Cardiac atrium fibroblast (primary cell): ENCODE measurements at places on chromosomes 4 and X. TPM values are rescaled to one million over a fixed set of nuclear protein-coding genes. Genes with fewer than 3 reads are reported as not detected.

The SSX2B gene
- not detected in 2 replicates for total RNA-seq

The PDCL2 gene
- not detected in 2 replicates for total RNA-seq

The TRIM60 gene
- total RNA-seq = not detected in 2 replicates

The NUP62CL gene
- total RNA-seq = not detected in 2 replicates

The ACSL1 gene
- total RNA-seq = 22.0 and 29.5 TPM in 2 replicates

The GLRB gene
- 1.5 and 2.0 TPM in 2 replicates for total RNA-seq

The MAGED4 gene
- total RNA-seq = 19.8 and 133 TPM in 2 replicates

The CLCN5 gene
- total RNA-seq = 8.5 and 9.9 TPM in 2 replicates

The IQCM gene
- total RNA-seq = not detected in 2 replicates

The PDGFC gene
- total RNA-seq = 22.2 and 24.7 TPM in 2 replicates

The L1CAM gene
- 2.9 and 8.6 TPM in 2 replicates for total RNA-seq

The CTAG1B gene
- not detected in 2 replicates for total RNA-seq

The AKAP4 gene
- not detected in 2 replicates for total RNA-seq

The WDR19 gene
- 12.8 and 19.9 TPM in 2 replicates for total RNA-seq

The GABRE gene
- 5.2 and 28.0 TPM in 2 replicates for total RNA-seq

The C4orf50 gene
- not detected in 2 replicates for total RNA-seq

The H2BW2 gene
- not detected in 2 replicates for total RNA-seq

The DYNLT3 gene
- total RNA-seq = 39.5 and 43.9 TPM in 2 replicates

The GAGE1 gene
- not detected in 2 replicates for total RNA-seq

The FAM53A gene
- total RNA-seq = 2.0 and 16.4 TPM in 2 replicates

The CSAG3 gene
- total RNA-seq = not detected in 2 replicates

The PCDH10 gene
- 0.90 and 3.6 TPM in 2 replicates for total RNA-seq

The RAB41 gene
- total RNA-seq = not detected in 2 replicates

The ART3 gene
- total RNA-seq = not detected in 2 replicates

The ARHGAP24 gene
- total RNA-seq = 41.2 and 42.4 TPM in 2 replicates

The RNF175 gene
- total RNA-seq = not detected in 2 replicates

The CABS1 gene
- not detected in 2 replicates for total RNA-seq

The HS6ST2 gene
- total RNA-seq = under 0.01 TPM in 1 of 2 replicates, not detected in the other

The BEND2 gene
- total RNA-seq = not detected in 2 replicates

The WDFY3 gene
- 51.3 and 69.2 TPM in 2 replicates for total RNA-seq

The ZCCHC18 gene
- total RNA-seq = 0.18 TPM in 1 of 2 replicates, not detected in the other

The NLGN4X gene
- 0.18 and 0.49 TPM in 2 replicates for total RNA-seq

The ANKRD50 gene
- total RNA-seq = 28.3 and 43.4 TPM in 2 replicates

The FAT4 gene
- 23.5 and 27.2 TPM in 2 replicates for total RNA-seq

The RADX gene
- total RNA-seq = 0.16 TPM in 1 of 2 replicates, not detected in the other

The LCORL gene
- 4.5 and 6.8 TPM in 2 replicates for total RNA-seq

The VCX2 gene
- total RNA-seq = not detected in 2 replicates

The KLKB1 gene
- 3.1 and 6.0 TPM in 2 replicates for total RNA-seq

The INTU gene
- 2.0 and 4.5 TPM in 2 replicates for total RNA-seq

The FAM193A gene
- 13.9 and 15.5 TPM in 2 replicates for total RNA-seq

The PROM1 gene
- total RNA-seq = not detected in 2 replicates

The G3BP2 gene
- 101 and 103 TPM in 2 replicates for total RNA-seq
